Fibroblast of skin of scalp (primary cell): ENCODE measurements at places on chromosomes 4 and X.
A peak's percentile ranks its signal among the peaks of the same experiment; 100 is the strongest.

DNA sequence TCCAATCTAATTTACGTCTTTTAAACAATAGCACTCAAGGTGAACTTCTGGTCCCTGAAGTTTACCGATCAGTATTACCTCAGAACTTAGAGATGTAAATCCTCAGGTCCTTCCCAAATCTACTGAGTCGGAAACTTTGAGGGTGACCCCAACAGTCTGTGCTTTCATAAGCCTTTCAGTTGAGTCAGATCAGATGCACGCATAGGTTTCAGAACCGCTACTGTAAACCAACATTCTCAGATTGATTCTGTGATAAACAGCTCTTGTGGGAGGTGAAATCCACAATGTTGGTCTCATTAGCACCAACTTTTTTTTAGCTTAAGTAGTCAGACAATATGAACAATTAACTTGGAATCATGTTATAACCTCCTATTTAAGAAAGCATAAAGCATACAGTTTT, 86.0 kb downstream of the WWC2 start:
- DNase-seq = no peak

DNA sequence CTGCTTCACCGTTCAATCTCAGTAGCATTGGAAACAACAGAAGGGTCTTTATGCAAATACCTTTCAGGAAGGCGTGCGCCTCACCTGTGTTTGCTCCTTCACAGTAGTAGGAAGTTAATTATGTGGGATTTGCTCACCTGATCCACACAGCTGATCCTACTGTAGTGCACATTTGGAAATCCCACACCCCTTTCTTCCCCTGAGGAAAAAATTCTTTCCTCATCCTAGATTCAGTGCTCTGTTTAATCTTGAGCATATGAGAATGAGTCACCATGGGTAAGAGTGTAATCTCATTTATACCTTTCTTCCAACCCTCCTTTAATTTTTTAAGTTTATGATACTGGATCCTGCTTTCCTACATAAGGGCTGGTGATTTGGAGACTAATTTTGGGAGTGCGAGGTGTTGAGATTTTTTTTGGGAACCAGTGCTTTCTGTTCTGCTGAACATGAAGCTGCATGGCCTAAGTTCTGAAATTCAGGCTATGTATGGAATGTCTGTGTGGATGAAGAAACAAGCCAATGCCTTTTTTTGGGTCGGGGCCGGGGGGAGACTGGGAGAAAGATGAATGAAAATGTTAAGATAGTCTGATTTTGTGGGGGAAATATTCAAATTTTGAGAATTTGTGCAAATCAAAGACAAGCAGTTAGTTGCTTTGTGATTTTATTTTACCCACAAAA, 19.0 kb downstream of the GAB1 start:
- no peak for DNase-seq

GRCh38 chr4:153113061-153113837, 91.0 kb upstream of the TRIM2 start:
- DNase-seq = peak; percentile 22

DNA sequence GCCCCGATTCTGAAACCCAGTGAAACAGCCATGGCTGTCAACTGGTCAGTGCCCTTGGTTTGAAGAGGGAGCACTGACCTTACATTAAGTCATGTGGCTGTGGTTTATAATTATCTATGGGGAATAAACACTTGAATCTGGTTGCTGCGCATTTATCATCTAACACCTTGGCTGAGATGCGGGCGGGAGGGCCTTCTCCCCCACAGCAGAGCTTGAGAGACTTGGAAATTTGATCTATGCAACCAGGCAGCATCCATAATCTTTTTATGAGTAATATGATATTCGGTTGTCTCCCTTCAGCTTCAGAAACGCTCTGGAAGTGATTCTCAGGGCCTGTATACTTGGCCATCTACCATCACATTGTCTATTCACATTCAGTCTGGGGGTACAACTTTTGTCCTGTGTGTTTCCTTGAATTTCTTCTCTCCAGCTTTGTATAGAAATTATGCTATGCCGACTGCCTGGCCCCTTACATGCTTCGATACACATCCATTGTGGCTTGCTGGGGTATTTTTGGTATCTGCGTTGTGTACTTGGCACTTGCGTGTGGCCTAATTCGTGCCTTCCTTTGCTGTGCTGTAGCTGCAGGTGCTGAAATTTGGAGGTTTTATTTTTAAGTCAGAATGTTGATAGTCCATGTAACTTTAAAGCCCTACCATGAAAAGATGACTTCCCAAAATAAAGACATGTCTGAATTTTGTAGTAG, 321.6 kb downstream of the ARHGAP10 start:
- no peak for DNase-seq

GRCh38 chrX:21408788-21409187, 34.6 kb downstream of the CNKSR2 start:
- peak; percentile 3 for DNase-seq

- peak; percentile 54 for DNase-seq
Measured at GRCh38 chrX:68867458-68868112, 38.8 kb downstream of the EFNB1 start.

DNA sequence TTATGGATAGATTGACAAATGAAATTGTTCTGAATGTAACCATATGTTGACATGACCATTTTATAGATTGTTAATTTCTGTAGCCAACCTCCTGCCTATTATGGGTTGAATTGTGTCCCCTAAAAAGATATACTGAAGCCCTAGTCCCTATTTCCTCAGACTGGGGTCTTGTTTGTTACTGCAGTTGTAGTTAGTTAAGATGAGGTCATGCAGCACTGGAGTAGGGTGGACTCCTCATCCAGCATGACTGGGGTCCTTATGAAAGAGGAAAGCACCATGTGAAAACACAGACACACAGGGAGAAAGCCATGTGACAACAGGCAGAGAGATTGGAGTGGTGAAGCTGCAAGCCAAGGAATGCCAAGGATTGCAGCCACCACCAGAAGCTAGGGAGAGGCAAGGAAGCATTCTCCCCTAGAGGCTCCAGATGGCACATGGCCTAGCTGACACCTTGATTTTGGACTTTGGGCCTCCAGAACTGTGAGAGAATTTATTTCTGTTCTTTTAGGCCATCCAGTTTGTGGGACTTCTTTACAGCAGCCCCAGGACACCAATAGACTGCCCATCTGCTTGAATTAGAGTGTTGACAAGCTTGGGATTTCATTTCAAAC, 14.0 kb downstream of the MTM1 start:
- DNase-seq = no peak

GRCh38 chr4:80592950-80593349, 257.4 kb downstream of the CFAP299 start:
- no peak for DNase-seq

DNA sequence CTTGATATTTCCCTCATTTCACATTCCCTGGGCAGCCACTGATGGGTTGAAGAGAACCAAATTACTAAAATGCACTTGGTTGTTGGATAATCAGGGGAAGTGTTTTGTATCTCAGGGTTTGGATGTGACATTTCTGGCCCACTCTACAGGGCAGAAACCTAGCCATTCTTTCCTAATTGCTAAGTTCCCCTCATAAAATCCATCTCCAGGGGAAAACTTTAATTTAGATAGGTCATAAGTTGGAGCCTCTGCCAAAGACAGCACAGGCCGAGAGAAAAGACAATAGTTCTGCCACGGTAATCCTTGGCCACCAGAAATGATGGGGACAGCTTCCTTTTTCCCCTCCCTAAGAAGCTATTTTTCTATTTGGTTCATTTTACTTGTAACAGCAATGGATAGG, 192.7 kb upstream of the C1QTNF7 start:
- no peak for DNase-seq

DNA sequence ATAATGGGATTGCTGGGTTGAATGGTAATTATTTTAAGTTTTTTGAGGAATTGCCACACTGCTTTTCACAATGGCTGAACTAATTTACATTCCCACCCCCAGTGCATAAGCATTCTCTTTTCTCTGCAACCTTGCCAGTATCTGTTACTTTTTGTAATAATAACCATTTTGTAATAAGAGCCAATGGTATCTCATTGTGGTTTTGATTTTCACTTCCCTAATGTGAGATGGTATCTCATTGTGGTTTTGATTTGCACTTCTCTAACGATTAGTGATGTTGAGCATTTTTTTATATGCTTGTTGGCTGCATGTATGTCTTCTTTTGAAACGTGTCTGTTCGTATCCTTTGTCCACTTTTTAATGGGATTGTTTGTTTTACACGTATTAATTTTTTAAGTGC, 213.1 kb upstream of the HDX start:
- DNase-seq = no peak
